ENCODE measurements at places on chromosomes 1 and 21.

DNA sequence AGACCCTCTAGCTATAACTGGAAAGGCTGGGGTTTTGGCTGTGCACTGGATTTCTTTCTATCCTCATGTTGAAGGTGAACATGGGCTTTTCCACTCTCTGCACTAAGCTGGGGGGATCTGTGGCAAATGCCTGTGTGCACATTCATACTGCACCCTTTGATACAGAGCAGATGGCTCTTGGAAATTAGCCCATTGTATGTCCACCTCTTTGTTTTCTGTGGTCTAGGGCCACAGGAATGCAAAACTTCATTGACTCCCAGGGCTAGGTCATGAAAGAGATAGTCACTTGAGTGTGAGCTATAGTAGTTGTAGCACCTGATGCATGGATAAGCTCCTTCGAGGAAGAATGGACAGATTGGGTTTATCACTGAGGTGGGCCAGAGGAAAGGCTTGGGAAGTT is 5.7 kb upstream of the OR14A16 start:
- DNase-seq, result no peak

DNA sequence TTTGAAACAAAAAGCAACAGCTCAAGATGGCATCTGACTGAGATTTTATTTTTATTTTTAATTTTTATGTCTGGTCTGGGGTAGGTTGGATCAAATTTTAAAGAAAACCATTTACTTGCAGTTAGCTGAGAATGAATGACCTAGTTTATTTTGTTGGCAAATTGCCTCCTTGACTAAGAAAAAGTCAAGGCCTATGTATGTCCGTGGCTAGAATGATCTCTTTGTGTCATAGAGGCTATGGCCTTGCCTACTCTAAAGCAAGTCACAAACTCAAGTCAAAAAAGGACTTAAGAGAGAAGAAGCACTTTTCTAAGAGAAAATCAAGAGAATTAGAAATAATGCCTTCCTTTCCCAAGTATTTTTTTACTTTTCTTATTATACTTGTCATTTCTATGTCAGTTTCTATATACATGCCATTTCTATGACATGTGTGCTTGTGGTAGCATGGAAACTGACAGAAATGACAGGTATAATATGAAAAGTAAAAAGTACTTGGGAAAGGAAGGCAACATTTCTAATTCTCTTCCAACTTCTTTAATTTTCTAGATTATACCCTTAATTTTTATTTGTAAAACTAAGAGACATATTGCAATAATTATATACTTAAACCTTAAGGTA is 136.7 kb downstream of the CENPF start:
- DNase-seq, result no peak

DNA sequence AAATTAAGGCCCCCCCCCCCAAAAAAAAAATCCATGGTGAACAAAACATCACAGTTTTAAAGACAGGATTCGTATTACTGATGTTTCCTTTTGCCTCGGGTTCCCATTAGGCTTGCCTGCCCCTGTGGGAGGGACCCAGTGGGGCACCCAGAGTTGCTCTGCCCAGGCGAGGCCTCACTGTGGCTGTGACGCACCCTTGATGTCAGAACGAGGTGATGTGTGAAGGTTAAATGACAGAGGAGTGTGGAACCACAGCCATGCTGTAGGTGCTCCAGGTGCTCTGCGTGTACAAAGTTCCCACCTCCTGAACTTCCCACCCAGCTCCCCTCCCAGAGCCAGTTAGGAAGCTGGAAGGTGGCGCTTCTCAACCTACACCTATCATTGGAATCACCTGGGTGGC is 37.9 kb downstream of the GRHL3 start:
- no peak for DNase-seq

- no peak for DNase-seq
Observed at GRCh38 chr1:219119839-219120238, 53.8 kb upstream of the LYPLAL1 start.

All from stimulated activated CD4-positive, alpha-beta T cell treated with anti-CD3 and anti-CD28 coated beads, Interleukin-12 subunit alpha, Interleukin-12 subunit beta, amount 100 ng/mL, for 48 hours (primary cell).